NCI-H1436 (cell line): ENCODE measurements at places on chromosomes 3 and 15.

DNA sequence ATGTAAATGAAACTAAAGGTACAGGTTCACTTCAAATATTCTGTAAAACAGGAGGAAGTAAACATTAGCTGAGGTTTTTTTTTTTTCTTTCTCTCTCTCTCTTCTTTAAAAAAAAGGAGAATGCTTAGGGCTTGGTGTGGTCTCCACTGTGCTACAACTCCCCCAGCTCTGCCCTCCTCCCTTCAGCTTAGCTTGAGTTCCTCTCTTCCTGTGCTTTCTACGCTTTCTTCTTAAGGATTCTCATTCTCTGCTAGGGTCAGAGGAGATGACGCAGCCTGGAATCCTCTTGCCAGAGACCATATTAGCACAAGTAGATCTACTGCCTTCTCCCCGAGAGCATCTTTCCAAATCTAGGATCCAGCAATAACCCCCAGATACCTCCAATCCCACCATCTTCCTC, 69.1 kb upstream of the SNRK start:
- DNase-seq, result no peak

- no peak for DNase-seq
These were observed 28.3 kb upstream of the HGD start for GRCh38 chr3:120710369-120710768.

DNA sequence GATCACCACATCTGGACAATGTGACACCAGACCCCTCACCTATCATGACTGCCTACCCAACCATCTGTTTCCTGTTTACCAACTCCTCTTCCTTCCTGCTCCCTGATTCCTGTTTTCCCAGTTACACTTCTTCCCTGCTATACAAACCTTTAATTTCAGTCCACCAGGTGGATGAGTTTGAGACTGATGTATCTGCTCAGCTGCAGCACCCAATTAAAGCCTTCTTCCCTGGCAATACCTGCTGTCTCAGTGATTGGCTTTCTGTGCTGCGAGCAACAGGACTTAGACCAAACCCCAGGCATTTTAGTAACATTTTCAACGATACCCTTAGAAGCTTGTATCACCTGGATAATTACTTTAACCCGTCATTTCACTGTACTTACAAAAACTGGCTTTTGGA, 968.2 kb upstream of the NR2F2 start:
- no peak for DNase-seq

DNA sequence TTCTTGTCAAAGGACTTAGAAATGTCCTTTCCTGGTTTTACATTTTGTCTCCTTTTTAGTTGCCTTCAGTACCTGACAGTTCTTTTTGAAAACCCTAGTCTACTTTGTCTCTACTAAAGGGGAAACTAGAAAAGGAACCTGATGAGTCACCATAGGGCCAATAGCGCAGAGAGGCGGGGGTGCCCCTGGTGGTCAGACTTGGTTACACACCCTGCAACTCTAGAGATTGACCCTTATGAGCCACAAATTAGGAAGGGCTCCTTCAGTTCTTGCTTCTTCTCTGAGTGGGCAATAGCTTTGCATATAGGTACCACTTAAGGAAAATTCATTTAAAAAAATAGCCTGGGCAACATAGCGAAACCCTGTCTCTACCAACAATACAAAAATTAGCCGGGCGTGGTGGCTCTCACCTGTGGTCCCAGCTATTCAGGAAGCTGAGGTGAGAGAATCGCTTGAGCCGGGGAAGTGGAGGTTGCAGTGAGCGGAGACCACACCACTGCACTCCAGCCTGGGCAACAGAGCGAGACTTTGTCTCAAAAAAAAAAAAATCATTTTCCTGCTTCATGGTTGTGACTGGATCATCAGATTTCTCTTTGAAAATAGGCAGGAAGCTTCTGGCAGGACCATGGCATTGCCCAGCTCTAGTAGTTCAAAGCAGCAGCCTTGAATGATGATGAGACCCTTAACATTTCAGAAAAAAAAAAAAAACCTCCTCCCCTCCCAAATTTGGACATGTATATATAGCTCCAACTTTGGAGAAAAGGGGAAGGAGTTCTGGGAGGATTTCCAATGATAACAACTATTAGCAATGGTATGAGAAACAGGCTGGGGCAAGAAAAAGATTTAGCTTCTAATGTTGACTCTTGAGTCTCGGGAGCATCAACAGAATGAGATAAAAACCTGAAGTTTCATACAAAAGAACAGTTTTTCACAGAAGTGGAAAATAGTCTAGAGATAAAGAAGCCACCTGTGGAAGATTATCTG, 45.2 kb upstream of the RASA2 start:
- peak; percentile 54 for DNase-seq

DNA sequence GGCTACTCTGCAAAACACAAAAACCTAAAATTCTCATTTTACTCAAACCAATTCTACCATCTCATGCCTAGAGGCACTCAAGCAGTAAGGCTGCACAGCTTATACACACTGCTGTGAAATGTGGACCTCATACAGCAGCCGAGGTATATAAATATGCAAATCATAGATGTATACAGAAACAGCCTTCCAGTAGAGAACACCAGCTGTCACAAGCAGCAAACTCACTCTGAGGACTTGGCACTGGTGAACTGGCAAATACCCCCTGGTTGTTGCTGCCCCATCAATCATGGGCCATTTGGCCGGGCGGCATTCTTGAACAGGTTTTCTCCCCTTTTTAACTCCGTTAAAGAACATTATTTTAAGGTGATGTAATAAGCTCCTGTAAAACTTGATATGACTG, 378.0 kb downstream of the LSAMP start:
- no peak for DNase-seq
